ENCODE measurements at places on chromosomes 6 and 20.

DNA sequence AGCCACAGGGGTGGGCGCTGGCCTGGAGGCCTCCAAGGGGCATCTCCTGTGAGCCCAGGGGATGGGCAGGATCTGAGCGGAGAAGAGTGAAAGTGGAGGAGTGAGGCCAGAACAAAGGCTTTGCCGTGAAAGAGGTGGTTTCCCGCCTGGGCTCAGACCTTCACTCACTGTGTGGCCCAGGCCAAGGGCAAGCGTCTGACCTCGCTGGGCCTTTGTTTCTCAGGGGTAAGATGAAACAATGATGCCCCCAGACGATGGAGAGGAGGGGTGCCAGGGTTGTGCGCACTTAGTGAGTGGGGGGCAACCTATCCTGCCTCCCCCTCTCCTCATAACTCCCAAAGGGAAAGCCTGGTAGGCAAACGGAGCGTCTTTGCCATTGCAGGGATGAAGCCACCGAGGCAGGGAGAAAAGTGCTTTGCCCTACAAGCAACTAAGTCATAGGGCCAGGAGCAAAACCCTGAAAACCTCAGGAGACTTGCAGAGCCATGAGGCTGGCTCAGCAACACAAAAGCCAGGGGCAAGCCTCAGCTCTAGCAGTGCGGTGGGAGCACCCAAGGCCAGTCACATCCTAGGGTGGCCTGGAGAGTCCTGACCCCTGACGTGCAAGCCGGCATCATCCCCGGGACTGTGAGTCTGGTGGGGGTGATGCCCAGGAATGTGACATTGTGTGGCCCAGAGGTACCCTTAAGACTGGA is 897 bp upstream of the STMN3 start:
- no peak for DNase-seq

DNA sequence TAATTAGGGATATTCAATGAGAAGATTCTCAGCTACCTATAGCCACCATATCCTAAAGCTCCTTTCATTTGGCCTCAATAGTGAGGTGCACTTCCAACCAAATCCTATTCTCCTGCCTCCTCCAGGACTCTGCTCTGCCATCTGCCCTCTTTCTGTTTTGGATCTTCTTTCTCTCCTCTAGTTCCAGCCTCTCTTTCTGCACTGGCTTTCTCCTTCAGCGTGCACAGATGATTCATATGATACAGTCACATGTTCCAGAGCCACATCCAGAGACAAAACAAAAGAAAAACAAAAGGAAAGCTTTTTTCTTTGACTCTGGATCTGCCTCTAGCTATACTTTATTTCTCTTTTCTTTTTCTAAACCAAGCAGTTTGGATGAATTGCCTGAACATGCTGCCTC is 531.9 kb upstream of the MAN1A1 start:
- no peak for DNase-seq

DNA sequence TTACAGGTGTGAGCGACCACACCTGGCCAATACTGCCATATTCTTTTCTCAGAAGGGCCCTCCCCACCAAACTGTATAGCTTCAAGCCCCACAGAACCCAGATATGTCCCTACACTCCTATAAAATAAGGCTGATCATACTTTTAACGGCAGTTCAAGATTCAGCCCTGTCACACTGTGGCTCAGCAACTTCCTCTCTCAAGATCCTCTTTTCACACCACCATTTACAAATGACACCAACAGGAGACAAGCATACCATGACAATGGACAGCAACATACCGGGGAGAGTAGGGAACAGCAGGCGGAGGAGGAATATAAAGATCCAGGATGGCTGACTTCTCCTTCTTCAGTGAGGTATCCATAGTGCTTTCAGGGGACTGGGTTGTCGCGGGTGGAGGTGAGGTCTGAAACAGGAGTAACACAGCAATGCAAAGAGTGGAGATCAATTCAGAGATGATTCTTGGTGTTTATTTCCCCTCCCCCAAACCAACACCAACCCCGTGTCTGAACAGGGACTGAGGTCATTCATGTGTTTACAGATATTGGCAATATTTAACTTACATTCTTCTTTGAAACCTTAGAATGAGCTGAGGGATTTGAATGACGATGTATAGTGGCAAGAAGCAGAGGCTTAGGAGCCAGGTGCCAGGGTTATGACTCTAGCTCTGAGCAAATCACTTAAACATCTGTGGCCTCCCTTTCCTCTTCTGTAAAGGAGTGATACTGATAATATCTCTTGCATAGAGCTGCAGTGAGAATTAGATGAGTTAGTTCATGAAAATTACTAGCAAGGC is 57.6 kb upstream of the IPCEF1 start:
- DNase-seq: peak; percentile 80

DNA sequence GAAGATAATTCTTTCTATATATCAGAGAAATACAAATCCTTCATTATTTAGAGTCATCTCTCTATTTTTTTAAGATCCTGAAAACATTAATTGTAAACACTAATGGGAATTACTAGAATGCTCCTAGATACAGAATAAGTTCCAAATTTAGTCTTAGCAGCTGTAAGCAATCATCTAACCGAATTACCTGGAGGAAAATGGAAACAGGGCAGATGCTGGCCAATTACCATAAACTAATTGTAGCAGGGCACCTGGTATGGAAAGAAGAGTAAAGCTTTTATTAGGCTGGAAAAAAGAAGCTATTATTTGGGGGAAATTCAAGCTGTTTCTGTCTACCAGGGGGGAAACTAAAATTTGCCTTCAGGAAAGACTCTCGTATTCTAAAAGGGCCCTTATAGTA is 257.5 kb downstream of the MMUT start:
- DNase-seq: no peak

GRCh38 chr20:8118039-8118438 is 14.0 kb upstream of the PLCB1 start:
- DNase-seq: no peak

GRCh38 chr6:70151616-70152015 is 151.3 kb downstream of the COL9A1 start:
- DNase-seq: no peak

GRCh38 chr20:35883336-35883777 is 70.9 kb downstream of the SCAND1 start:
- no peak for DNase-seq

- no peak for DNase-seq
Observed at GRCh38 chr20:7257692-7258466, 490.4 kb downstream of the BMP2 start.

GRCh38 chr6:109816452-109817374 is 125.6 kb downstream of the FIG4 start:
- no peak for DNase-seq

GRCh38 chr20:51481341-51481914 is 61.1 kb downstream of the NFATC2 start:
- no peak for DNase-seq

GRCh38 chr20:53678990-53679596 is 85.5 kb upstream of the ZNF217 start:
- no peak for DNase-seq

GRCh38 chr20:39318911-39319310 is 356.8 kb downstream of the DHX35 start:
- DNase-seq: no peak

- no peak for DNase-seq
Observed at GRCh38 chr6:36376742-36377141, 10.7 kb downstream of the ETV7 start.

- DNase-seq: no peak
Observed at GRCh38 chr20:50014570-50015562, 32.1 kb downstream of the SNAI1 start.

GRCh38 chr6:169779896-169780295 is 28.5 kb downstream of the ERMARD start:
- DNase-seq: no peak

GRCh38 chr6:107345393-107345792 is 114.0 kb downstream of the PDSS2 start:
- DNase-seq: no peak

GRCh38 chr20:15205719-15206118 is 868.3 kb upstream of the FLRT3 start:
- no peak for DNase-seq

DNA sequence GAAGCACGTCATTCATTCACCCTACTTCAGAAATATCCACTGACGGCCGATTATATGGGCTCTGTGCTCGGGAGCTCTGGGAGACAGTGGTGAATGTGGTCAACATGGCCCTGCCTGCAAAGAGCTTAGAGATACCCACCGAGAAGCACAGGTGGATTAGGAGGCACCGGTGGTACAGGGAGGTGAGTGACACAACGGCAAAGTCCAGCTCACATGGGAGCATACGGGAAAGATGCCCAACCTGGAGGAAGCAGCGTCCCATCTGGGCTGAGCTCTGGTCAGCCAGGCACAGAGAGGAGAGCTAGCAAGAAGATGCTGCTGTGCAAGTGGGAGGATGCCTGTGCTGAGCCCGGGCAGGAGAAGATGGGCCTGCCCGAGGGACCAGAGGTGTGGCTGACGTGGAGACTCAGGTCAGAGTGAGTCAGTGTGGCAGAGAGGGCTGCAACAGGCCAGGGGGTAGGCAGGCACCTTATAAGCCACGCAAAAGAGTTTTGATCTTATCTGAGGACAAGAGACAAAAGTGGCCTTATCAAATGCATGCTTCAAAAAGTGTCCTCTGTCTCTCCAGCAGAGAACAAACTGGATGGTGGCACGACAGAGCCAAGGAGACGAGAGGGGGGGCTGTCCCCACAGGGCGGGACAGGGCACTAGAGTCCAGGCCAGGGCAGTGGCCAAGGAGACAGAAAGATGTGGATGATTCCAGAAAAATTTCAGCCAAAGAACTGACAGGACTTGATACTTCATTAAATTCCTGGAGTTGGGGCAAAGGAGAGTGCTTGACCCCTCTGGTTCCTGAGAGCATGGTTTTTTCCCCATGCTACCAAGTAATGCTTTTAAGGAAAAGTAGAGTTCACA is 214.6 kb upstream of the SNX9 start:
- DNase-seq: no peak

DNA sequence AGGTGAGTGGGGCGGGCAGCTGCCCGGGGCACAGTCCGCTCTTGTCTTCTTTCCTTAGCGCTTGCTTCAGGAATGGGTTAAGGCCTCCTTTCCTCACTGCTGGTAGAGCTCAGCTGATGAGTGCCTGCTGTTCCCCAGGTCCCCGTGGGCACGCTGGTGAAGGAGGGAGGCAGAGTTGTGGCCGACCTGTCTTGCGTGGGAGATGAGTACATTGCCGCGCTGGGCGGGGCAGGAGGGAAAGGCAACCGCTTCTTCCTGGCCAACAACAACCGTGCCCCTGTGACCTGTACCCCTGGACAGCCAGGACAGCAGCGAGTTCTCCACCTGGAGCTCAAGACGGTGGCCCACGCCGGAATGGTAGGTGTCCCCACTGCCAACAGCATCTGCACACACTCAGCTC is 15.7 kb downstream of the MTG2 start:
- no peak for DNase-seq

- DNase-seq: no peak
Observed at GRCh38 chr20:56278196-56278595, 29.7 kb downstream of the MC3R start.

All from trophoblast cell (in vitro differentiated cells and primary cell).